Hair follicular keratinocyte (primary cell): ENCODE measurements at places on chromosomes 11 and 22. TPM values are rescaled to one million over a fixed set of nuclear protein-coding genes. Genes with fewer than 3 reads are reported as not detected.

Gene ALDH3B1
- total RNA-seq, result 0.31 and 0.61 TPM in 2 replicates

Gene MYEOV
- not detected in 2 replicates for total RNA-seq

Gene ARHGEF17
- 7.0 and 8.4 TPM in 2 replicates for total RNA-seq

Gene CEP126
- total RNA-seq, result 0.57 and 0.86 TPM in 2 replicates

Gene CDKN1C
- total RNA-seq, result 0.65 and 2.6 TPM in 2 replicates

Gene OR8G1
- not detected in 2 replicates for total RNA-seq

Gene TSPAN18
- 0.15 TPM in 1 of 2 replicates, not detected in the other for total RNA-seq
